Jurkat, Clone E6-1 (cell line): ENCODE measurements at places on chromosomes 16 and 17.

- no peak for DNase-seq
These were observed 96.6 kb downstream of the HIC1 start for GRCh38 chr17:2151358-2152033.

- DNase-seq, result no peak
These were observed 345.1 kb downstream of the XYLT1 start for GRCh38 chr16:17125671-17126070.

DNA sequence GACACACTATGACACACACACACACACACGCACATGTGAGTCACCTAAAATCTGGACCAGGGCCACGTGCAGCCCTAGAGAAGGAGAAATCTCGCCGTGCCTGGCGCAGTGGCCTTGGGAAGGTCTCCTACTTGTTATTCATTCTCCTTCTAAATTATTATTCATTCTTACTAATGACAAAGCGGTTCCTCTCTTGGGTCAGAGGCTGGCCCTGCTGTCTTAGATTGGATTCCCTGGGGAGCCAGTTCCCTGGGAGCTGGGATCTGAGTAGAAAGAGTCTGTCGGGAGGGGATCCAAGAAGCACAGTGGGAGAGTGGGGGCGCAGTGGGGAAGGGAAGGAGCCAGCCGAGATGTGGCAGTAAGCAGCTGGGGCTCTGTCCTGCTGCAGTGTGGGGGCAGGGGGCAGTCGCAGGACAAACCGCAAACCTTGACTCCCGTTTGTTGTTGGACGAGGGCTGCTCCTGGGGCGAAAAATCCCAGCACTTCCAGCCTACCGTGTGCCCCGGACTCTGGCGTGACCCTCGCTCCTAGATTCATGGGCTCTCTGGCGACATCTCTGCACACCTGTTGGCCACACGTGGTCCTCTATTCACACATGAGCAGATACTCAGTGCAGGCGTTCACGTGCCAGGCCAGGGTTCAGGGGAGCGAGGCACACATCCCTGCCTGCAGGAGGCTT is 18.7 kb upstream of the JPH3 start:
- DNase-seq, result no peak

- no peak for DNase-seq
These were observed 138.8 kb downstream of the CCDC182 start for GRCh38 chr17:57606111-57606875.

GRCh38 chr17:39919087-39919683 is 750 bp upstream of the GSDMB start:
- no peak for DNase-seq

DNA sequence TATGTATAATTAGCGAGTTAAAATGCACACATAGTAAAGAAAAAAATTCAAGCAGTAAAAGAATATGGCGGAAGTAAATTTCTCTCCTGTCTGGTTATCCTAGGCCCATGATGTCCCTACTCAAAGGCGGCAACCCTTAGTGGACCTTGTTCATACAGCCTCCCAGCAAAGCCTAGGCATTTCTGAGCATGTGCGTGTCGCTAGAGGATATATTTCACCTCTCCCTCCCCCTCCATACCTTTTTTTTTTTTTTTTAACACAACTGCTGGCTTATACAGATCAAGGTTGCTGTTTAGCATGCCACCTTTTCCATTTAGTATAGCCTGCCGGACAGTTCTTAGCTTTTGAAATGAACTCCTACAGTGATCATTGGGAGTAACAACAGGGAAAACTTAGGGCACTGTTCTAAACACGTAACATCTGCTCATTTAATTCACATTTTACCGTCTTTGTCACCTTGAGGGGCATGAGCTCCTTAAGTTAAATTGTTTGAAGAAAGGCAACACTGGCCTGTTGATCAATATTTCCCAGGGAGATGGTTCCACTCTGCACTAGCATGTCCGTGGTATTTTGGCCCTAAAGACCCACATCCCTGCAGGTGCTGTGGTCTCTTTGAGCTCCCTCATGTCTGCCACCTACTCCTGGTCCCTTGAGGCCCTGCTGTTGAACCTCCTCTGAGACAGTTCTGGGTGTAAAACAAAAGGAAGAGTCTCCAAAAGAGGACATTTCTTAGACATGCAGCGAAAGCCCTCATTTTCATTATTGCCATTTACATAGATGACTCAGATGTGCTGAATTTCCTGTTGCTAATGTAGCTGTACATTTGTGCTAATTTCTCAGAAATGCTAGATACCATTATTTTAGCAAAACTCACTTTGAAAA is 4.1 kb upstream of the TNFRSF13B start:
- DNase-seq, result peak; percentile 58

DNA sequence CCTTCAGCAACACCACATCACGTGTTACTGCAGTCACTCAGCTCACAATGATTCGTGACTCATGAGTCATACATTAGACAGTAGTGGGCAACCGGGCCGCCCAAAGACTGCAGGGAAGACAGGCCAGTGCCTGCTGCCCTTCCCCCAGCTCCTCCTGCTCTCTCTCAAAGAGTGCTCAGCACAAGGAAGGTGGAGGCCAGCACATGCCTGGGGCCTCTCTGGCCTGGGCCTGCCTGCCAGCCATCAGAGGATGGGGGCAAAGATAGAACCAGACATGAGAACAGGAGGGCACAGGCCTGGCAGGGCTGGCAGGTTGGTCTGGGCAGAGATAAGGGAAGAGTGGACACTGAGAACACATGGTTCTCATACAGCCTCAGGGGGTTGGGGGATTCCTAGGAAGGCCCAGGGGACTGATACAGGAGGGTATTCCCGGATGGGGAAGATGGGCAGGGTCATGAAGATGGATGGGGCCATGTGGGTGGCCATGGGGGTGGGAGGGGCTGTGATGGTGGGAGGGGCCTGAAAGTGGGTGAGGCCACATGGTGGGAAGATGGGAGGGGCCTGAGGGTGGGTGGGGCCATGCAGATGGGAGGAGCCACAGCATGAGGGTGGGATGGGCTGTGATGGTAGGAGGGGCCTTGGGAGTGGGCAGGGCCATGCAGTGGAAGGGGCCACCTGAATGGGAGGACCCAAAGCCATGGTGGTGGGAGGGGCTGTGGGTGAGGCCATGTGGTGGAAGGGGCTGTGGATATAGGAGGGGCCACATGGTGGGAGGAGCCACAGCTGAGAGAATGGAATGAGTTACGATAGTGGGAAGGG is 29.0 kb downstream of the KATNB1 start:
- peak; percentile 51 for DNase-seq

GRCh38 chr17:8898636-8899035 is 31.2 kb upstream of the PIK3R6 start:
- DNase-seq, result no peak

DNA sequence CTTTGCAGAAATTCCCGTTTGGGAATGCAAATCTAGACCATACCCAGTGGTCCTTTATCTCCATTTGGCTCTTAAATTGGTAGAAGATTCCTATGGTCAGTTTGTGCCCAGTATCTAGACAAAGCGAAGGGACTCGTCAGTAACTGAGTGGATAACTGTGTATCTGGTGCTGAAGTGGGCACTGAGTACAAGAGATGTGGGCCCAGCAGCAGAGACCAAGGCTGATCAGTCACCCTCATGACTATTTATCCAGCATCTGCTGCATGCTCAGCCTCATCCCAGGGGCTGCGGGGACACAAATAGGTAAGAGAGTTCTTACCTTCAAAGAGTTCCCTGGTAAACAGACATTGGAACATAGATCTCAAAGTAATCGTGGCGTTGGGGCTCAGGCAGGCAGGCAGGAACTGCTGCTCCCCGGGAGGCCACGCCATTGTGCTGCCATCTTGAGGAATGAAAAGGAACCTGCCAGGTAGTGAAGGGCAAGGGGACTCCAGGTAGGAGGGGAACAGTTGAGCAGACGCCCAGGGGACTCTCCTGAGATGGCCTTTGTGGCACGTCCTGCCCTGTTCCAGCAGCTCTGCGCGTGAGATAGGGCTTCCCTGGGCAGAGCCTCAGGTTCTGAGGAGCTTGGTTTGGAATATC is 10.3 kb downstream of the NT5M start:
- peak; percentile 28 for DNase-seq

GRCh38 chr17:44979426-44979995 is 11.4 kb upstream of the C1QL1 start:
- DNase-seq, result no peak

DNA sequence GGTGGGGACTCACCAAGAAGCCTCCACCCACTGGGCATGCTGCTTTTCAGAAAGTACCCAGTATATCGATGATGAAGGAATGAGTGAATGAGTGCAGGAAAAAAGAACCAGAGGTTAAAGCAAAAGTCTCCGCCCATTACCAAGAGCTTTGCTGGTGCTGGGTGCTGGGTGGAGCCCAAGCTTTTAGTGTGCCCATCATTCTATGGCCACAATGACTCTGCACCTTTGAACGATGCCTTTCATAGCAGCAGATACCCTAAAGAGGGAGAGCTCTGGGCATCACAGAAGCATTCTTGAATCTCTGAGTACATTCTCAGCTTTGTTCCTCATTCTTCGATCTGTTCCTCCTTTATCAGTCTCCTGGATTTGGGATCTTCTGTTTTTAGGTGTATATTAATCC is 450.7 kb upstream of the CCL2 start:
- no peak for DNase-seq

- DNase-seq, result no peak
These were observed 2.8 kb downstream of the SOCS7 start for GRCh38 chr17:38354466-38354865.

GRCh38 chr17:19449656-19450055 is 38.6 kb downstream of the RNF112 start:
- no peak for DNase-seq

GRCh38 chr16:50269769-50270509 is 3.6 kb downstream of the ADCY7 start:
- DNase-seq, result no peak

DNA sequence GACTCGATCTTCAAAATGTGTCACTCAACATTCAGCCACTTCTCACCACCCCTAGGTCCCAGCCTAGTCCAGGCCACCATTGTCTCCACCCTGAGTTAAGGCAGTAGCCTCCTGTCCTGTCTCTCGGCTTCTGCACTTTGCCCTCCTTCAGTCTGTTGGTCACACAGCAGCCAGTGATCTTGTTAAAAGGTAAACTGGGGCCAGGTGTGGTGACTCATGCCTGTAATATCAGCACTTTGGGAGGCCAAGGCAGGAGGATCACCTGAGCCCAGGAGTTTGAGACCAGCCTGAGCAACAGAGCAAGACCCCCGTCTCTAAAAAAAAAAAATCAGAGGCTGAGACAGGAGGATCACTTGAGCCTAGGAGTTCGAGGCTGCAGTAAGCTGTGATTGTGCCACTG is 25.8 kb downstream of the WWP2 start:
- no peak for DNase-seq

DNA sequence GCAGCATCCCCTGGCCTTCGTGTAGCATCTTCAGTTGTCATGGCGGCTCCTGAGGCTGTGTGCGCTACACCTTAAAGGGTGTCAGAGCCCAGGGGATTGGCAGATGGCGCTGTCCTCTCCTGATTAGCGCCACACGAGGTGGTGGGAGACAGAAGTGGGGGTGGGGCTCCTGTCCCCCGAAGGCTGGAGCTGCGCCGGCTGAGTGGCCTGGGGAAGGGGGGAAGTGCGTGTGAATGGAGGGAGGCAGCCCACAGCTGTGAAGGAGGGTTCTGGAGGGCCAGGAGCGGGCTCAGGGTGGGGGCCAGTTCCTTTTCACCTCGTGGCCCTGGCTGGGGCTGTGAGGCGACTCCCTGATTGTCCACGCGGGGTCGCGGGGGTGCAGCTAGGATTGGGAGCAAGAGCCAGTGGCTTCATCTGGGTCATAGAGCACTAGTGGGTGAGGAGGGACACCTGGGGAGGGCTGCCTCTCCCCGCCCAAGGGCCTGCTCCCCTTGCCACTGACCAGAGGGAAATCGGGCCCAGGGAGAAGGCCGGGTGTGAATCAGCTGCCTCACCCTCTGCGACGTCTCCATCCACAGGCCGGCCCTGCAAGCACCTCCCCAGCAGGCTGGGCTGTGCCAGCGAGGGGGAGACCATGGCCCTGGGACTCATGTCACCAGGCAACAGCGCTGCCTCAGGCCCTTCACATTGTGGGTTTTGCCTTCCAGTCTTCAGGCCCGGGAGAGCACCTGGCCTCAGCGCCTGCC is 14.1 kb downstream of the BAHCC1 start:
- DNase-seq, result no peak

- no peak for DNase-seq
These were observed 6.1 kb downstream of the GDE1 start for GRCh38 chr16:19515757-19516156.

DNA sequence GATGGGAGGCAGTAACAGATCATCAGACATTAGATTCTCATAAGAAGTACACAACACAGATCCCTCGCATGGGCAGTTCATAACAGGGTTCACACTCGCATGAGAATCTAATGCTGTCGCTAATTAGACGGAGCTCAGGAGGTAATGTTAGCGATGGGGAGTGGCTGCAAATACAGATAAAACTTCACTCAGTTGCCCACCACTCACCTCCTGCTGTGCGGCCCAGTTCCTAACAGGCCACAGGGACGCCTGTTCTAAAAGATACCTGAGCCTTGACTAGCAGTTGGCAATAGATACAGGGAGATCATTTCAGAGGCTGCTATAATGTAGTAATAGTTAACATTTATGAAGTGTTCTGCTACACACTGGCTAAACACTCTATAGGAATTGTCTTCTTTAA is 4.9 kb downstream of the PTRH2 start:
- no peak for DNase-seq

GRCh38 chr16:28538733-28539596 is at the start of gene NUPR1:
NUPR1 (minus strand) TSS chr16:28538974; CDS start chr16:28538907, 67 bp downstream.
- no peak for DNase-seq

DNA sequence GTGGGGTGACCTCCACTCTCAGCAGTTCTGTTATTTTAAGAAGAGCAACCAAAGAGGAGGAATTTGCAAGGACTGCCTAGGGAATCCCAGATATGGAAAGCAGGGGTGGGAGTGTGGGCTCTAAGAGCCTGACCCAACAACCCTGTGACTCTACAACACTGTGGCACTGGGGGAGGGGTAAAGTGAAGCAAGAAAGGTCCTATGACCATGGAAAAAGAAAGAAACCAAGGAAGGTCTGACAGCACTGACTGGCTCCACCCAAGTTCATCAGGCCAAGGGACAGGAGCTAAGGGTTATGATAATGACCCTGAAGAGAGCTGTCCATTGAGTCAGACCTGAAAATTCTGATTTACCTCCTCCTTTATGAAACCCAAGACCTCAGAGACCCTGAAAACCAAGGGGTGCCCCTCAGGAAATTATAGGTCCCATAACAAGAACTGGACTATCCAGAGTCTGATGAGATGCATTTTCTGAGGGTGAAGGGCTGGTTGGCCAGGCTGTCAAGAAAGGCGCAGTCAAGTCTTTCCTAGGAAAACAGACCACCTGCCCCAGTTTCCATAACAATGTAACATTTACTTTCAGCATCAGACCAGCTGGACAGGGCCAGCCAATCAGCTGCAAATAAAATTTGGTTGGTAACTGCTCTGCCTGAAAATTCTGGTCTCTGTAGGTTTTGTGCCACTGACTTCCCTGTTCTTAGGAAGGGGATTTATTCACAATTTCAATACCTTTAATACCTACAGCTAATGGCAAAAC is 53.8 kb upstream of the MTMR4 start:
- no peak for DNase-seq
